ENCODE measurements at places on chromosomes 2 and 18. TPM values are rescaled to one million over a fixed set of nuclear protein-coding genes. Genes with fewer than 3 reads are reported as not detected.

- H3K27ac ChIP-seq: no peak overlapping the region
- peaks cover 8% of the 10 kb centered on the region for H3K4me1 ChIP-seq
- no peaks in the 10 kb centered on the region for H3K27me3 ChIP-seq
- no peak overlapping the region for H3K4me3 ChIP-seq
- no peak for DNase-seq
- no peaks in the 10 kb centered on the region for H3K36me3 ChIP-seq
Measured at GRCh38 chr2:130796290-130796689, 40.4 kb upstream of the ARHGEF4 start.

DNA sequence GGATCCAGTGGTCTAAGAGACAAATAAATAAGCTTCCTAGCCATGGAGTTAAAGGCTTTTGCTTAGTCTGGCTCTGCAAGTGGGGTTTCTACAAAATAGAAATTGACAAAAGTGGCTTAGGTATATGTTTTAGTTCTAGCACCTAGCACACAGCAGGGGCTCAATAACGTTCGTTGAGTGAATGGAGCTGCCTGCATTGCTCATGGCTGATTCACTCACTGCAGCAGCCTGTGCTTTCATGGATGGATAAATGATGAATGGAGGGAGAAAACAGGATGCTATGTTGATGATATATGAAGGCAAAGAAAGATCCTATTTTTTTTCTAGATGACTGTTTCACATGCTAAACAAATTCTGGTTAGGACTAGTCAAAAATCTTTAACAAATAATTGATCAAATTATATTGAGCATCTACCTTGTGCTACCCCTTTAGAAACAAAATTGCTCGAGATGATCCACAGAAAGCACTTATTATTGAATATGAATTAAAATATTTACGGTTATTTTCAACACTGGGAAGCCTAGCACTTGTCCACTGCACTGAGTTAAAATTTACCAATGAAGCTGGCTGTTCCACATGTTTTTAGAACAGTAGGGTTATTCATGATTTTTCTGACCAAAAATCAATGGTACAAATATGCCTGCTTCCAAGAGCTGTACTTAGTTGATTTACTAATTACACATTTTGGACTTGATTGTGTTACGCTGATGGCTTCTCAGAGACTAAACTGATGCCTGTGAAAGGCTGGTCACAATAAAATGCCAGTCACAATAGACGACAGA lies 39.6 kb downstream of the HDHD2 start:
- no peaks in the 10 kb centered on the region for H3K4me1 ChIP-seq
- no peak overlapping the region for H3K27ac ChIP-seq
- no peak for DNase-seq
- no peak overlapping the region for H3K4me3 ChIP-seq

Gene GKN1
- total RNA-seq: 1.9 TPM

- DNase-seq: no peak
- H3K36me3 ChIP-seq: no peaks in the 10 kb centered on the region
- no peak overlapping the region for H3K27ac ChIP-seq
- no peak overlapping the region for H3K4me3 ChIP-seq
Measured at GRCh38 chr2:205270689-205271088, 411.6 kb upstream of the NRP2 start.
